CD4-positive, alpha-beta T cell treated with Interleukin-15 for 1 hour (primary cell): ENCODE measurements at places on chromosomes 11 and 22.

DNA sequence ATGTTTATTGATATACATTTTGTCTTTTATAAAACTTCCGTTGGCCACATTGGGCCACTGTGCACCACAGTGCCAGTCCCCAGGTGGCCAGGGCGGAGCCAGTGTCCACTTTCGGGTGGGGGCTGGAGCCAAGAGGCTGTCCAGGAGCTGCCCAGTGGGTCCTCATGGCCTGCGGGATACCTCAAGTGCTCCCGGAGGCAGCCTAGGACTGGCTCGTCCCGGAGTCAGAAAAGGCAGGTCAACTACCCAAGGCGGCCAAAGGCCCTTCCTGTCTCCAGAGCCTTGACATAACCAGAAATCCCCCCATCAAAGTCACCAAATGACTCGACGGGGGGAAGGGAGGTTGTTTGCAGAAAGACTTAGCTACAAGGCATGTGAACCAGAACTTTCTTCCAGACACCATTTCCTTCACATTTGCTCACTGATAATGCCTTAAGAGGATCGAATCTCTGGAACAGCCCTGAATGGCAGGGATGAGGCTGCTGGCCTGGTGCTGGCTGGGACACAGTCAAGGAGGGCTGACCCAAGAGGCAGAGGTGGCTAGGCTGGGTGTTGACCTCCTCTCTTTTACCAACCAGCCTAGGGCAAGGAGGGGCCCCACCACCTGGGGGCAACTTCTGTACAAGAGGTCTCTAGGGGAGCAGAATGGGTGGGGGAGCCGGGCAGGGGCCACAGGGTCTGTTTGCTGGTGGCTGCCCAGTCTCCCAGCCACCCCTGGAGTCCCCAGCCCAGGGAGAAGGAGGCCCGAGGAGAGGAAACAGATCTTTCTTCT lies 8.4 kb downstream of the MRGPRF start:
- DNase-seq: no peak

DNA sequence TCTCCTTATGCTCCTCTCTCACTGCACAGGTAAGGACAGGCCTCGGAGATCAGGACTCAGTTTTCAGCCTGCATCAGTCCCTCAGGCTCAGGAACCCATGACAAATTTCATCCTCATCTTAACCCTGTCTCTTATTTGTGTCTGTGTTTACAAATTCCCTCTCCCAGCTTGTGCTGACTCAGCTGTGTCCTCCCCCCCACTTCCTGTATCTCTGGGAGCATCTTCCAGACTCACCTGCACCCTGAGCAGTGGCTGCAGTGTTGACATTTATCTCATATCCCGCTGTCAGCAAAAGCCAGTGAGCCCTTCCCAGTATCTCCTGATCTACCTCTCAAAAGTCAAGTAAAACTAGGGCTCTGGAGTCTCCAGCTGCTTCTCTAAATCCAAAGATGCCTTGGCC lies 65.6 kb upstream of the VPREB1 start:
- DNase-seq: no peak

GRCh38 chr11:70290361-70291065 lies 20.0 kb downstream of the PPFIA1 start:
- DNase-seq: no peak

GRCh38 chr11:47599902-47600301 lies 5.7 kb upstream of the C1QTNF4 start:
- no peak for DNase-seq

GRCh38 chr11:79428406-79428805 lies 12.4 kb downstream of the TENM4 start:
- no peak for DNase-seq

DNA sequence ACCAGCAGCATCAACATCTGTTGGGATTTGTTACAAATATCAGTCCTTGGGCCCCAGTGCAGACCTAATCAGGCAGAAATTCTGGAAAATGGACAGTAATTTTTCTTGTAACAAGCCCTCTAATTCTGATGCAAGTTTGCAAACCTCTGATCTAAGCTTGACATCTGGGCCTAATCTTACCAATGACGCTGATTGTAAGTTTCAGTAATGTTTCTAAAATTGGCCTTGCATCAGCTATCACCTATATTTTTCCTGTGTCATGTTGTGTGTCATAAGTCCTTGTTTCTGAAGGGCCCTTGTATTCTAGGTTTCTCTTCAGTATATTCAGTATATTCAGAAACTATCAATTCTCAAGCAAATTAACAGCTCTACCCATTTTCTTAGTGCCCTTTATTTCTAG lies 36.4 kb downstream of the ZNF215 start:
- DNase-seq: no peak

GRCh38 chr11:126084608-126084912 lies 21.9 kb upstream of the CDON start:
- no peak for DNase-seq

DNA sequence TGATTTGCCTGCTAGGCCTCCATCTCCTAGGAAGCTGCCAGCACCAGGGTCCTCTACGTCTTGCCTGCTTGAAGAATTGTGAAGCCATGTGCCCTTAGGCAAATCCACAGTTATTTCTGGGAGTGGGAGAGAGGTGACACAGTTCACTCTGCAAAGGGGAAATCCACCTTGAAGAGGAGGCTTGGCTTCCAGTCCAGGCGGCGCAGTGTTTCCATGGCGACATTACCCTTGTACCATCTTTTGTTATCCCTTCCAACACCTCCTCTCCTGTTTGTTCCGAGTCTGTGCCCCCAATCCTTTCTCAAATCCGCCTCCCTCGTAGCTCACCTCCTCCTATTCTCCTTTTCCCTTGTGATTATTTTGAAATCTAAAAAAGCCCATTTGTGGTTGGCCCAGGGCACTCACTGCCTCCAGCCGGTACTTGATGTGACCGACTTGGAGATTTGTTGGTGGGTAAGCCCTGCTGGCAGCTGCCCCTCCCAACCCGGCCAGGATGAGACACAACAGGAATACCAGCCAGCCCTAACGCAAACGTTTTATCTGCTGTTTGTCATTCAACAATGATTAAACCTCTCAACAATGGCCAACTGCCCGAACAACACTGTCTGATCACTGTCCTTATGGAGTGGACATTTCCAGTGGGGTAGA lies 18.4 kb downstream of the SYT13 start:
- no peak for DNase-seq

DNA sequence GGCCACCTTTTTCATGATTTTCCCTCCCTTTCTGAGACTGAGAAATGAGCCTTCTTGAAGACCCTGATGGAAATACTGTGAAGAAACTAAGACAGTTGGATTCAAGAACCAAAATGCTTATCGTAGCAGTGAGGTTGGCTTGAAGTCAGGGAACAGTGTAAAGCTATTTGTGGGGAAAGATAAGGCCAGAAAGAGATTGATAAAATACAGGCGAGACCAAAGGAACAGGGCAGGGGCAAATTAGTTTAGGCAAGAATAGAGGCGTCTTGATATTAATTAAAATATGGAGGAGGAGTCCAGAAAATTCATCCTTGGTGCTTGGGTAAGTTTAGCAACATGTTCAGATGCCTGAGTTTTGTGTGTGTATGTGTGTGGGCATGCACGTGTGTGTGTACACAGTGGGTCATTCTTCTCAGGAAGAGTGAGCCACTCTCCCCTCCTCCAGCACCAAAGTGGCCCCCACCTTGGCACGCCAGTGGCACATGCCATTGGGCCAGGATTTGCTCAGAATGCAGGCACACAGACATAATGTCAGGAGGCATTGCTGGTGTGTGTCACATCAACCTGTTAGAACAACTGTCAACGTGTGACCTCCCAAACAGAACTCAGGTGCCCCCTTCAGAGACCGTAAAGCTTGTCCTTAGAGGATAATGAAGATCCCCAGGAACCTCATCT lies 3.9 kb upstream of the EHF start:
- DNase-seq: no peak

GRCh38 chr11:60095477-60096120 lies 7.1 kb downstream of the MS4A2 start:
- no peak for DNase-seq

DNA sequence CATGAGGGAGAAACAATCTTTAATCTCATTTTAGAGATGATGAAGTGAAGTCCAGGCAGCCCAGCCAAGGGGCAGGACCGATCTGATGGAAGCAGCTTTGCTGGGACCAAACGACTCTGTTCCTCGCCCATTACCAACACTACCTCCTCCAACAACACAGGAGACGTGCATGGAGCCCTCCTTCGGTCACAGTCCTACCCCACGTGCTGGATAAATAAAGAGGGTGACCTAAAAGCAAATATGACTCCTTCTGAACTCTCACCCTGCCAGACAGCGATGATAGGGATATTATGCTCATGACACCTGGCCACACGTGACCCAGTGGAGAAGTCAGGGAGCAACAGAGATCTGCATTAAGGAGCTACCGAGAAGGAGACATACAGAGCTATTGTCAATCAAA lies 26.0 kb downstream of the SCGB1A1 start:
- DNase-seq: no peak

- DNase-seq: no peak
Measured at GRCh38 chr11:133388975-133389568, 143.2 kb downstream of the OPCML start.

GRCh38 chr11:94271885-94272372 lies 32.5 kb upstream of the IZUMO1R start:
- DNase-seq: no peak

DNA sequence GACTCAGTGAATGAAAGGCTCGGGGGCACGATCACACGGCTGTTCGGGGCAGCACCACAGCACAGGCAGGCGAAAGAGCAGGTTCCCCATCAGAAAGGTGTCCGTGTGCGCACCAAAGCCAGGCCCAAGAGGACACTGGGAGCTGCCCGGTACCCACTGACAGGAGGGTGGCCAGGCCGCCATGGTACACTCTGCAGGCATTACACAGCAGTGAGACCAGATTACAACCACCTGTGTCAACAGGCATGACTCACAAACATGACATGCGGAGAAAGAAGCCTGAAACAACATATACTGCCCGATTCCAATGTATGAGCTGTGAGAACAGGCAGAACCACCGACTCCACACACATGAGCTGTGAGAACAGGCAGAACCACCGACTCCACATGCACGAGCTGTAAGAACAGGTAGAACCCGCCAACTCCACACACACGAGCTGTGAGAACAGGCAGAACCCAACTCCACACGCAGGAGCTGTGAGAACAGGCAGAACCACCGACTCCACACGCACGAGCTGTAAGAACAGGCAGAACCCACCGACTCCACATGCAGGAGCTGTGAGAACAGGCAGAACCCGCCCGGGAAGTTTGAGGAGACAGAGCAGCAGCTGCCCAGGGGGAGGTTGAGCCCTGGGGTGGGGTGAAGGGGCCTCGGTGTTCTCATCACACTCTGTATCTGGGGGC lies 32.6 kb downstream of the KIAA0930 start:
- no peak for DNase-seq

DNA sequence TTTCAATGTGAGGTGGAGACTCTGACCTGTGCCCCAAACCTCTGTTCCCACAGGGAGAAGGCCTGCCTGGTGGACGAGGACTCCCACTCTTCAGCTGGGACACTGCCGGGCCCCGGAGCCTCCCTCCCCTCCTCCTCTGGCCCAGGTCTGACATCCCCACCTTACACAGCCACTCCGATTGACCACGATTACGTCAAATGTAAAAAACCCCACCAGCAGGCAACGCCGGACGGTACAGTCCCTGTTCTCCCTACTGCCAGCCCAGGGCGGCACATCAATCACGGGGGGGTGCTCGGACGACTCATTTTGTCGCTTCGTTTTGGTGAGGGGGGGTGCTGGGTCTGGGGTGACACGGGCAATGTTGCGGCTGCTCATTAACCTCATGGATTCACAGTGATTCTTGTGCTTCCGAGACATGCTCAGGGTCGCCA lies 83.3 kb upstream of the SUSD2 start:
- no peak for DNase-seq

DNA sequence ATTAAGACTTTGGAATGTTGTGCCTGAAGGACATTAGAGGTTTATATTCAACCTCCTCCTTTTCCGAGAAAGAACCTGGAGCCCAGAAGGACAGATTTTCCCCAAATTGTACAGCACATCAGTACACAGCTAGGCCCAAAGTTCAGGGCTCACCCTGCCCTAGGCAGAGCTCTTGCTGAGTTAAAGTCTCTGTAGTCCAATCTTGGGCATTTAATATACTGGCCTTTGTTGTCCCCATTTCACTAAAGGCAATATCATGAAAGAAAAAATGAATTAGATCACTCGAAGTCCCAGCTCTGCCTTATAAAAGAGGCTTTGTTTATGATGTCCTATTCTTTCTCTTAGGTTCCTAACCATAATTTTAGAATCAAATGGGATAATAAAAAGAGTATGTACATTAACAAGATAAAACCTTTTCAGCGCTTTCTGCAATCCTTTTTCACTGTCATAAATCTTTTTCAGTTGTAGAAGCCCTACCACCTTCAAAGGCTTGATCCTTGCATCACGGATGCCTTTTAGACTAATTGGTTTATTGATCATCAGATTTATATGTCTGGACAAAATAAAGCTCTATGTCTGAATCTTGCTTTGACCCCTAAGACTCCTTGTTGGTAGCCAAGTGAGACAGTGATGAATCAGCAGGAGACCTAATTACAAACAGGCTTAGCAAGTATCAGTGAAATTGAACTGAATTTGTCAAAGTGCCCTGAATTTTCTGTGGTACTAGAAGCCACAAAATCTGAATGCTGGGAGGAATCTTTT lies 39.8 kb downstream of the RELT start:
- no peak for DNase-seq

GRCh38 chr11:40129266-40129665 lies 1330.2 kb downstream of the LRRC4C start:
- DNase-seq: no peak

- DNase-seq: no peak
Measured at GRCh38 chr11:58576887-58577471, 1.3 kb upstream of the LPXN start.

DNA sequence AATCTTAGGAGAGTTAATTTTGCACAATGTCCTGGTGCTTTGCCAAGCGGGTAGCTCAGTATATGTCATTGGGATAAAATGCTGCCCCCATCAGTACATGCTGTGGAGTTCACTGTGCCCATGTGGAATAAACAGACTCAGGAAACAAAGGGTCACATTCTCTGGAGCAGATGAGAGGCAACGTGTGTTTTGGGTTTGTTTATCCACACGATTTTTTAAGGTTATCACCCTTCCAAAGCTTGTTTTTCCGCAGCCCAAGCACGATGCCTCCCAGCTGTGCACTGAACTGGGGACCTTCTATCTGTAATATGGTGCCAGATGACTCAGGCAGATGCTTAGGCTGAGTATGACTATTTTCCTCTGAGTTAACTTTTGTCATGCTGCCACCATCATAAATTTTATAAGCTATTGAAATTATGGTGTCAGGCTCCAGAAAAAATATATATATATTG lies 6.5 kb downstream of the OR4D6 start:
- no peak for DNase-seq

GRCh38 chr11:9905960-9906791 lies 242.3 kb downstream of the SWAP70 start:
- DNase-seq: no peak

DNA sequence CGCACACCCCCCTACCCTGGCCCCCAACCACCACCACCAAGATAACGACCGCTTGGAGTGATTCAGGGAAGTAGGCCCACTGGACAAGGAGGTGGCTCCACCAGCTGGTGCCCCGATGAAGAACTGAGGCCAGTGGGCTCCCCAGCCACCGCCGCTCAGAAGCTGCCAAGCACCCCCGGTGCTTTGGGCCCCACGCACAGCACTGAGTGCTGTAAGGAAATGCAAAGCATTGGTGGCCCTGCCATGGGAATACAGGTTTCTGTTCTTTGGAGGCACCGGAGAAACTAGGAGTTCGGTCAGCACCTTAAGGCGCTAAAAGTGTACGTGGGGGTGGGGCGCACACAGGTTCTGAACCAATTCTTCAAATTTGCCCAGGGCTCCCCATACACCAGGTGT lies 664 bp upstream of the PRSS23 start:
- DNase-seq: no peak
